AG10803 (cell line): ENCODE measurements at places on chromosomes 6 and 20.
A peak's percentile ranks its signal among the peaks of the same experiment; 100 is the strongest.

GRCh38 chr6:36368921-36369865, 18.3 kb downstream of the ETV7 start:
- peak; percentile 99 for DNase-seq

DNA sequence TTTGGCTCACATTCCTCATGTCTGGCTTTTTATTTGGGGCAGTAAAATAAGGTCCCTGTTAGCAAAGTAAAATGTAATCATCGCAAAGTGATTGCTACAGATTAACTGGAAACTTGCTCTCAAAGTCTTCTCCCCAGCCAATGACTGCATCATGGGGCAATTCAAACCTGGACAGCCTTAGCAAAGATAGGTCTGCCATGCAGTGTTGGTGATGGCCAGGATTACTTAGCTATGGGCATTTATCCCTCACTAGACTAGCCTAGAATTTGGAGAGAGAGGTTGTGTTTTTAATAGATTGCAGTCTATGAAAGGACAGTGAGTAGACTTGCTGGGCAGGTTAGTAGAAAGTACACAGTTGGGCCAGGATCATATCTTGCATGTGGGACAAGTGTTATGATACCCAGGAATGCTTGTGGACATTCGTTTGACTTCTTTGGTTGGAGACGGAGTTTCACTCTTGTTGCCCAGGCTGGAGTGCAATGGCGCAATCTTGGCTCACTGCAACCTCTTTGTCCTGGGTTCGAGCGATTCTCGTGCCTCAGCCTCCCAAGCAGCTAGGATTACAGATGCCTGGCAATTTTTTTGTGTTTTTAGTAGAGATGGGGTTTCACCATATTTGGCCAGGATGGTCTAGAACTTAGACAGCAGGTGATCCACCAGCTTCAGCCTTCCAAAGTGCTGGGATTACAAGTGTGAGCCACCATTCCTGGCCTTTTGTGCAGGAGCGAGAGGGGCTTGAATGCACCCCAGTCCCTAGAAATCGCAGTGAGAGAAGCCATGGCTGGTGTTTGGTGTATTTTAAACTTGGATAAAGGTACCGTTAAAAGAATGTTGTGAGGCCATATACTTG, 3.4 kb downstream of the RPS12 start:
- DNase-seq: no peak

- DNase-seq: no peak
These were observed 54.7 kb downstream of the TRMT6 start for GRCh38 chr20:5895626-5896025.

DNA sequence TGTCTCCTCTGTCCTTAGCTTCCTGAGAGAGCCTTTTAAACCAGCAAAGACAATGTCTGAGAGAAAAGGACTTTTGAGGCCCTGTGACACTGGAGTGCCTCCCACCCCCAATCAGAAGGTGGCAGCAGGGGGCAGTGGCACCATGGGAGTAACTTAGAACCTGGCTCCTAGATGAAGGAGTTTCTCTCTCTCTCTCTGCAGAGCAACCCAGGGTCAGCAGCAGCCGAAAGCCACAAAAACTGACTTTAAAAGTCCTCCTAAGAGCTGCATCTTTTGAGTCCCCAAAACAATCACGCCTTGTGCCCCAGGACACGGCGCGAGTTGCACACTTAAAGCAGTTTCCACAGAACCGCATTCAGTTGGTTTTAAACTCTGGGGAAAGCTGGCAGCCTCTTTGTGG, 5.3 kb upstream of the TCP11 start:
- peak; percentile 57 for DNase-seq

GRCh38 chr6:15535495-15536197, 127.2 kb downstream of the DTNBP1 start:
- no peak for DNase-seq

DNA sequence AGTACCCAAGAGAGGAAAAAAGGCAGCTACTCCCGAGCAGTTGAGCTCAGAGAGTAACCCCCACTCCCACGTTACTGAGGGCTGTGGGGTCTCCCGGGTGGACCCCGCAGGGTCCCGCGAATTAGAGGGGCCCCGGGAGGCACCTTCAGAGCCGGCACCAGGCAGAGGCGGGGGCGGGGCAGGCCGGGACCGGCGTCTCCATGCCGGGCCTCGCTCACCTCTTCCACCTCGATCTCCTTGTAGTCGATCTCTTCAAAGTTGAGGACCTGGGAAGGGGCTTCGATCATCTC, 381 bp downstream of the MAP3K7 start:
- DNase-seq: no peak

GRCh38 chr6:104601131-104601651, 258.5 kb downstream of the HACE1 start:
- peak; percentile 13 for DNase-seq

- no peak for DNase-seq
These were observed 44.6 kb downstream of the SUN5 start for GRCh38 chr20:32959351-32960221.

DNA sequence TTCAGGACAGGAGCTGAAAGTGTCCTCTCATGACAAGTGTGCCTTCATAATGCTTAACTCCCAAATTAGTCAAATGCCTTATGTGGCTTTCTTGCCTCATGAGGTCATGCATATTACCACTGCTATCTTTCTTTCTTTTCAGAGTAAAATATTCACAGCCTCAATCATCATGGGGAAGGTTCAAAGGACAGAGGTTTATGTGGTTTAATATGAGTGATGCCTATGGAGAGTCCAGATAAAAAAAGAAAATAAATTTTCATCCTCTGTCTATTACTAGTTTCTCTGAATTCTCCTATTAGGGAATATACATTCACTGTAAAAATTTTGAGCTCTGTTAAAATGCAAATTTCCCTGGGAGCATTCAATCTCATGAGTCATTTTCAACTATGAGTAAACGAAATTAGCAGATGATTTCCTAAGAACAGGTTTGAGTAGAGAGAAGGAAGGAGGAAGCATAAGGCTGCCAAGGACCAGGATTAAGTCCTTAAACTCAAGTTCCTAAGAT, 396.9 kb upstream of the ADGRB3 start:
- DNase-seq: no peak

DNA sequence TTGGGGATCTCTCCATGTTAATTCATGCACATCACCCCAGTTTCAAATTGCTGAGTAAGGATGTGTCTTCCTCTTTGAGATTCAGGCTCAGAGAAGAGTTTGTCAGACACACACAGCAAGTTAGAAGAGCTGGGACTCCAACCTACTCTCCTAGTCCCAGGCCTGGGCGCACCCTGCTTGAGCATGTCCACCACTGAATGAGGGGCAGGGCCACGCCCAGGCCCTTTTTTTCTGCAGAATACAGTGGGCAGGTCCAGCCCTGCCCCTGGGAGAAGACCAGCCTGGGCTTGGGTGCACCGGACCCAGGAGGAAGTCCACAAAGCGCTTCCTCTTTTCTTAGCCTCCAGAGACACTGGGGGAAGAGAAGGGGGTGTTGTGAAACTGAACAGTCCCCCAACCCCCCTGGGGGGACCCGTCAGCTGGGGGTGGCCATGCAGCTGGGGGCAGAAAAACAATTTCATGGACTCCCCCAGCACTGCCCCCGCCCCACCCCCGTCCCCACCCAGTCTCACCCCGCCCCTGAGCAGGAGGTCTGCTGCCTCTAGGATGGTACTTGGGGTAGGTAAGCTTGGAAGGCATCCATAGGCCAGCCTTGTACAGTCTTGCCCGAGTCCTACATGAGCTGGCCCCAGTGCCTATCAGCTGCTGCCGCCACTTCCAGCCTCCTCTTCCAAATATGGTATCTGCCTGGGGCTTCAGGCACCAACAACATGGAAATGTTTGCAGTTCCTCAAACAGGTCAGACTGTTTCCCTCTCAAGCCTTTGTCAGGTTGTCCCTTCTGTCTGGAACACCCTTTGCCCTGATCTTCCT, 11.7 kb upstream of the HCK start:
- DNase-seq: no peak

GRCh38 chr6:49416195-49416594, 46.9 kb downstream of the MMUT start:
- no peak for DNase-seq

GRCh38 chr6:5782783-5783547, 223.8 kb downstream of the NRN1 start:
- DNase-seq: no peak

- no peak for DNase-seq
These were observed 48.6 kb downstream of the SULF2 start for GRCh38 chr20:47736570-47737152.

GRCh38 chr6:21505574-21505990, 88.0 kb upstream of the SOX4 start:
- DNase-seq: no peak

DNA sequence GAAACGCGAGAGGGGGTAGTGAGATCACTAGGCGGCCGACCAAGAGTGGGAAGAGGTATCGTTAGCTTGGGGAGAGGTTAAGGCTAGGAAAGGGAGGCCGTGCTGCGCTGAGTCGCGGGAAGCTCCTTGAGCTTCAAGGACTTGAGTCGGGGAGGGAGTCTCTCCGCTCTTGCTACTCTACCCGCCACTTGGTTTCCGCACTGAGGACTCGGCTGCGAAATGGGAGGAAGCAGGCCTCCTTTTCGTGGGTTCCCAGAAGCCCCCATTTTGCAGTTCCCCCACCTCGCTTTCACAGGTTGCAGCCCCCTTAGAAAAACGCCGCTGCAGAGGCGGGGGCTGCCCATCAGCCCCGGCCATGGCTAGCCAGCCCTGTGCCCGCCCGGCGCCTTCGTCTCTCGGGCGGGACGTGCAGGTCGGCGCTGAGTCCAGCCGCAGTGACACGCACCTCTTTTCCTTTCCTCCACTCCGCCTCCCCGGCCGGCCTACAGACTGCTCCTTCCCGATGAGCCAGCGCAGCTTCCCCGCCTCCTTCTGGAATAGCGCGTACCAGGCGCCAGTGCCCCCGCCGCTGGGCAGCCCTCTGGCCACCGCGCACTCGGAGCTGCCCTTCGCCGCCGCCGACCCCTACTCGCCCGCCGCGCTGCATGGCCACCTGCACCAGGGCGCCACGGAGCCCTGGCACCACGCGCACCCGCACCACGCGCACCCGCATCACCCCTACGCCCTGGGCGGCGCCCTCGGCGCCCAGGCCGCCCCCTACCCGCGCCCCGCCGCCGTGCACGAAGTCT, 4.9 kb downstream of the VGLL2 start:
- peak; percentile 2 for DNase-seq

DNA sequence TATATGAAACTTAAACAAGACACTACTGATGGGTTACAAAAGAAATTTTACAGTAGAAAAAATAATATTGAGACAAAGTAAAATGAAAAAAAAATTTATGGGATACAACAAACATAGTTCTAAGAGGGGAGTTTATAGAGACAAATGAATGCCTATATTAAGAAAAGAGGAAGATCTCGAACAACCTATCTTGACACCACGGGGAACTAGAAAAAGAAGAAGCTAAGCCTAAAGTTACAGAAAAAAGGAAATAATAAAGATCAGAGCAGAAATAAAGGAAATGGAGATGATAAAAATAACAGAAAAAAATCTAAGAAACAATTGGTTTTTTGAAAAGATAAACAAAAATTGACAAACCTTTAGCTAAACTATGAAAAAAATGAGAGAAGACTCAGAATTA, 9.1 kb upstream of the ECHDC1 start:
- no peak for DNase-seq

GRCh38 chr20:44536175-44536574, 14.3 kb upstream of the SERINC3 start:
- no peak for DNase-seq

DNA sequence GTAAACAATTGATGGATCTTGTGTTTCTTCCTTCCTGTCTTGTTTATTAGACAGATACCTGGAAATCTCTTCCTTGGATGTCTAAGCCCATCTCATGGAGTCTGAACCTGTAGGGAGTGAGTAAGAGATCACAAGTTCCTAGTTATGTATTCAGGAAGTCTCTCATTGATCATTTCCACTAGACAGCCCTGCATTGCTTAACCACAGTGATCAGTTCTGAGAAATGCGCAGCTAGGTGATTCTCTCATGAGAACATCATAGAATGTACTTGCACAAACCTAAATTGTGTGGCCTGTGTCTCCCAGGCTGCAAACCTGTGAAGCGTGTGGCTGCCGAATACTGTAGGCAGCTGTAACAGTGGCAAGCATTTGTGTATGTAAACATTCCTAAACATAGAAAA, 39.1 kb downstream of the FAM120B start:
- no peak for DNase-seq

DNA sequence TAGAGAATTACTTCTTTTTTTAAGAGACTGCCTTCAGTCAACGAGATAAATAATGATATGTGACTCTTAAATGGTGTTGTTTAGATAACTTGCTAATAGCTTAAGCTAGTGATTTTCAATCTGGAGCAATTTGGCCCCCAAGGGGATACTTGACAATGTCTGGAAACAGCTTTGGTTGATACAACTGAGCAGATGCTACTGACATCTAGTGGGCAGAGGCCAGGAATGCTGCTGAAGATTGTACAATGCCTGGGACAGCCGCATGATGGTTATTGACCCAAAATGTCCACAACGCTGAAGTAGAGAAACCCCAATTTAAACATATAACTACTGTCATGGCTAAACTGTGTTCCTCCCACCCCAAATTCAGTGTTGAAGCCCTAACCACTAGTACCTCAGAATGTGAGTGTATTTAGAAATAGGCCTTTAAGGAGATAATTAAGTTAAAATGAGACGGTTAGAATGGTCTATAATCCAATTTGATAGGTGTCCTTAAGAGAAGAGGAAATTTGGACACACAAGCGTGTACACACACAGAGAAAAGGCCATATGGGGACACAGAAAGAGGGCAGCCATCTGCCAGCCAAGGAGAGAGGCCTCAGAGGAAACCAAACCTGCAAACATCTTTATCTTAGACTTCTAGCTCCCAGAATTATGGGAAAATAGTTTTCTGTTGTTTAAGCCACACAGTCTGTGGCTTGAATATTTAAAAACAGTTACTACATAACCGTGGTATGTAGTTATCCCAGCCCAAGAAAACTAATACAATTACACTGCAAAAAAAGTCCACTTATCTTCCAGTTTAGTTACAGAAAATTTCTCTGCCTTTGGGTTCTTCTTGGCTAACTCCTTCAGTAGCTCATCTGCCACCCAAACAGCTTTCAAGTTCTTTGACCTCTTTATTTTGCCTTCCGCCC, 22.2 kb downstream of the RWDD2A start:
- DNase-seq: peak; percentile 80

DNA sequence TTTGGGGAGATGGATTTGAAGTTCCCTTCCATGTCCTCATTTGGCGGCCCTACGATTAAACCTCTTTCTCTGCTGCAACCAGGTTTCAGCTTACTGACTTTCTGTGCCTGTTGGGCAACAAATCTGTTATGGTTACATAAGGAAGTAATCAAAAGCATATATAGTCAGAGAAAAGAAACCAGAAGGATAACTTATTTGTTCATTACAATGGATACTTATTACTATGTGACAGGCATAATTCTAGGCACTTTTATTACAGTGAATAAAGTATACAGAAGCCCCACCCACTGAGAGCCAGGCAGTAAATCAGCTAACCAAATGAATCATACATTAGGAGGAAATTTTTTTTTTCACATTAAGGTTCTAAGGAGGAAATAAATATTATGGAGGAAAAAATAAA, 9.6 kb upstream of the TRIM31 start:
- peak; percentile 46 for DNase-seq

- no peak for DNase-seq
These were observed 5.0 kb upstream of the MPC1 start for GRCh38 chr6:166387642-166388289.

DNA sequence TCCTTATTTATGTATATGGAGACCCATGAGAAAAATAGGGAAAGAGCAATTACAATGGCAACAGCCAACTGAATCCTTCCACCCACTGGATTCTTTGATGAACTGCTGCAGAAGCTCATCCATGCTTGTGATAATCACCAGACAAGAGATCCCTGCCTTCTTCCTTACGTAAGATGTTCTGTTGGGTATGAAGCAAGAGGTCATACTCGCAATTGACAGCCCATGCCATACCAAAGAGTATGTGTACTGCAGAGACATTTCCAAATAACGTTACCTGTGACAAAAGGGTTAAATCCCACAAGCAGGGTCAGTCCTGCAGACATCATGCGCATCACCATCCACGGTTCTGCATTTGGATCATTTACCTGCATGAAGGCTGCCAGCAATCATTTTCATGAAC, 27.8 kb downstream of the ELOVL5 start:
- DNase-seq: no peak
